ENCODE measurements at places on chromosomes 1 and 21.

DNA sequence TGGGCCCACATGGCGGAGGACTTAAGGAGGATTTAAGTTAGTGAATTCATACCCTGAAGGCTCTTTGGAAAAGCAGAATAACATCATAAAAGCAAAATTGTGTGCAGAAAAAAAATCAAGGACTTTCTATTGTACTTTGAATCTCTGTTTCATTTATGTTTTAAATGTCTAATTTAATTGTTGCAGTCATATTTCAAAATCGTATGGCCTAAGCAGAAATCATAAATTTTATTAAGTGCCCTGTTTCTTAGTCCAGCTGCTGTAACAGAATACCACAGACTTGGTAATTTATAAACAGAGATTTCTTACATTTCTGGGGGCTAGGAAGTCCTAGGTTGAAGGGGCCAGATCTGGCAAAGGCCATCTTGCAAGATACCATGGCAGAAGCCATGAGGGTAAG is 555.6 kb downstream of the LTN1 start:
- no peak for DNase-seq

DNA sequence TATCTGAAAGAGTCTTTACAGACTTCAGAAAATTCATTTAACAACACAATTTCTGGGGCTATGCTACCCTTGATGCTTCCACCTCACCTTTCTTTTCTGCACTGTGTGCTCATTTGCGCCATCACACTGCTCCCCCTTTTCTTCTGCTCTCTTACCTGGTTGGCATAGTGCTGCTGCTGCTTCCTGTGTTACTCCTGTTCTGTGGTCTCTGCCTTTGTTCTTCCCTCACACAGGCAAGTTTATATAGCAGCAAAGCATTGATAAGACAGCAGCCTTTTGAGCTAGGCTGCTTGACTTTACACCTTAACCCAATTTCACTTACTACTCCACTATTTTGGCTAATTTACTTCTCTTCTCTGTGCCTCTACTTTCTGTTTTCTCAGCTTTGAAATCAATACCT is 18.3 kb downstream of the SGIP1 start:
- no peak for DNase-seq

GRCh38 chr1:78096017-78096416 is 50.3 kb downstream of the GIPC2 start:
- DNase-seq = no peak

- no peak for DNase-seq
These were observed 79.7 kb downstream of the RUNX3 start for GRCh38 chr1:24850328-24850920.

- DNase-seq = no peak
These were observed 3.3 kb downstream of the GLIS1 start for GRCh38 chr1:53735681-53736080.

- DNase-seq = no peak
These were observed 457.7 kb upstream of the ADAMTS5 start for GRCh38 chr21:27424601-27425000.

DNA sequence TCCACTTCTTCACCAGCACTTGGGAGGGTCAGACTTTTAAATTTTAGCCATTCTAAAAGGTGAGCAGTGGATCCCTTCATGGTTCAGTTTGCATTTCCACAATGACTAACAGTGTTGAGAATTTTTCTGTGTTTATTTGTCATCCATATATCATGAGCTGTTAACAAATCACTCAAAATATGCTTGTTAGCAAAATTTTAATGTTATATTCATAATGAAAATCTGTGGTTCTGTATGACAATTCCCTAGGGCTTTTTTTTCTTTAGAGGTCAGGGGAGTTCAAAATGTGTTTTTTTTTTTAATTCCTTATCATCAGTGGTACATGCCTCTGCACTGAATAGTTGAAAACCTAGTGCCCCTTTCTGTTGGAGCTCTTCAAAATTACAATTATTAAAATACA is 682.2 kb upstream of the ADGRL2 start:
- DNase-seq = no peak

- DNase-seq = no peak
These were observed 5.1 kb downstream of the CLCNKB start for GRCh38 chr1:16048573-16049189.

Measured in DMS 273 treated with DMSO at 0.1 percent for 48 hours (cell line).